ENCODE measurements at places on chromosomes 13 and 19. TPM values are rescaled to one million over a fixed set of nuclear protein-coding genes. Genes with fewer than 3 reads are reported as not detected.

The RABAC1 gene
- total RNA-seq, result 178 TPM

The RUBCNL gene
- total RNA-seq, result 0.07 TPM

The FCER2 gene
- total RNA-seq, result not detected

The CELF5 gene
- 0.53 TPM for total RNA-seq

The NDUFA11 gene
- total RNA-seq, result 288 TPM

The CARS2 gene
- 43.8 TPM for total RNA-seq
